ENCODE measurements at places on chromosomes 4 and X. TPM values are rescaled to one million over a fixed set of nuclear protein-coding genes. Genes with fewer than 3 reads are reported as not detected.
A peak's percentile ranks its signal among the peaks of the same experiment; 100 is the strongest.

- DNase-seq, result no peak
Measured at GRCh38 chr4:84722720-84723119, 139.8 kb downstream of the CDS1 start.

GRCh38 chr4:76212851-76213414 lies 691 bp downstream of the SCARB2 start:
- DNase-seq, result peak; percentile 44

DNA sequence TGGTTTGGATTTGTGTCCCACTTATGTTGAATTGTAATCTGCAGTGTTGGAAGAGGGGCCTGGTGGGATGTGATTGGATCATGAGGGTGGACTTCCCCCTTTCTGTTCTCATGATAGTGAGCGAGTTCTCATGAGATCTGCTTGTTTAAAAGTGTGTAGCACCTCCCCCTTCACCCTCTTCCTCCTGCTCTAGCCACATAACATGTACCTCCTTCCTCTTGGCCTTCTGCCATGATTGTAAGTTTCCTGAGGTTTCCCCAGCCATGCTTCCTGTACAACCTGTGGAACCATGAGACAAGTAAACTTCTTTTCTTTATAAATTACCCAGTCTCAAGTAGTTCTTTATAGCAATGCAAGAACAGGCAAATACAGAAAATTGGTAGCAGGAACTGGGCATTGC lies 138.7 kb downstream of the INPP4B start:
- DNase-seq, result no peak

GRCh38 chr4:12729384-12729783 lies 754.8 kb downstream of the RAB28 start:
- DNase-seq, result no peak

DNA sequence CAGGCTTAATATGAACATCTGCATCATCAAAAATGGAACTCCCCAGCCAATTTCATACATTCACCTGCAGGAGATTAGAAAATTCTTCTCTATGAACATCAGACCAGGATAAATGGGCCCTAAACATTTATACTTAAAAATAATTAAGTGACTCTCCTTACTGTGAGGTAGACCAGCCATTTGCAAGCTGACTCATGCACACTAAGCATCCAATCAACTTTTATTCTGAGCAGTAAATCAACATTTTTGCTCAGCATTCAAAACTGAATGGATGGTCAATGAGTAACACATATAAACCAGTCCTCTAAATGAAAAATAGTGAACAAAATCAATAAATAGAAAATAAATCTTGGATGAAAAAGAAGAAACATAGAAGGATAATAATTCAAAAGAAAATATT lies 19.9 kb upstream of the PCDH10 start:
- DNase-seq, result no peak

GRCh38 chrX:9983441-9983840 lies 16.3 kb downstream of the CLDN34 start:
- DNase-seq, result no peak

DNA sequence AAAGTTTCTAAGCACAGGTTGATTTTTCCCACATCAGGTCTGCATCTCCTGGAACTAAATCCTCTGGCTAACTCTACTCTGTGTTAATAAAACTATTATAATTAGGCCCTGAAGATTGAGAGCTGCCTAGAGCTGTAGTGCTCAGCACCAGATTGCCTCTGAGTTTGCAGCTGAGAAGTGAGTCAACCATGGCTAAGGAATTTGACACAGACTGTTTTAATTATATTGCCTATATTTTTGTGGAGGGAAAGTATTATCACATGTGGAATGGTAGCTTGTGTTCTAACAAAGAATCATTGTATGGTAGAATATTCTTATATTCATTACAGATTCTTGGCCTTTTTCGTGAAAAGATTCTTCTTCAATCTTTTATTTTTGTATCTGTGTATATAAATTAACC lies 1907.6 kb upstream of the TENM3 start:
- no peak for DNase-seq

- no peak for DNase-seq
Measured at GRCh38 chr4:79935274-79935673, 137.8 kb downstream of the ANTXR2 start.

DNA sequence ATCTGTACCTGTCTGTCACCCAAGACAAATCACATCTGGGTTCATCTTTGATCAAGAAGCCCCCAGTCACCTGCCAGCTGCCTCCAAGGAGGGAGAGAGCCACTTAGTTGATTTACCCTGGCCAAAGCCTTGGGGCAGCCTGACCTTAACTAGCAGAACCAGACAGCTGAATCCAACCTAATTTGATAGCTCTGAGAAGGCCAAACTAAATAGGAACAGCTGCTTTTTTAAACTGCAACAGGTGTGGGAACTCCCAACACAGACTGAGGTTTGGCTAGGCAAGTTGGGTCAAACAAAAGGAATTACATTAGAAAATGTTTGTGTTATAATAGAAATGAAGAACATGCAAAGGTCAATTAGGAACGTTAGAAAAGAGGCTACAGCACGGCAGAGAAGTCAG lies 375.7 kb downstream of the NLGN4X start:
- no peak for DNase-seq

GRCh38 chr4:28792917-28793597 lies 1927.1 kb upstream of the PCDH7 start:
- no peak for DNase-seq

DNA sequence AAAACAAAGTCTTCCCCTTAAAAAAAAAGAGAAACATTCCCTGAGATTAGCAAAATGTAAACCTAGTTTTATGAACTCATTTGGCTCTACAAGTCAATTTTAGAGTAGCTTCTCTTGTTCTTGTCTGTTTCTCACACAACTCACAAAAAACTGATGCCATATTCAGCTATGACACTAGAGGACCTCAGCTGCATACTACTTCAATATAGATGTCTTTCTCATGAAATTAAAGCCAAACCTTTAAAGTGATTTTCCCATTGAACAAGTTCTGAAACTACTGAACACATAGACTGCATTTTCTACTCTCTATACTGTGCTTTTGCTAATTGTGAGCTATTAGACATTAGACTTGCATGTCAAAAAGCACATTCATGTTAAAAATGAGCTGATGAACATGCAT lies 49.8 kb downstream of the TBCK start:
- no peak for DNase-seq

- no peak for DNase-seq
Measured at GRCh38 chrX:104972737-104973136, 247.8 kb downstream of the TEX13A start.

GRCh38 chr4:84669201-84669600 lies 86.3 kb downstream of the CDS1 start:
- DNase-seq, result no peak

DNA sequence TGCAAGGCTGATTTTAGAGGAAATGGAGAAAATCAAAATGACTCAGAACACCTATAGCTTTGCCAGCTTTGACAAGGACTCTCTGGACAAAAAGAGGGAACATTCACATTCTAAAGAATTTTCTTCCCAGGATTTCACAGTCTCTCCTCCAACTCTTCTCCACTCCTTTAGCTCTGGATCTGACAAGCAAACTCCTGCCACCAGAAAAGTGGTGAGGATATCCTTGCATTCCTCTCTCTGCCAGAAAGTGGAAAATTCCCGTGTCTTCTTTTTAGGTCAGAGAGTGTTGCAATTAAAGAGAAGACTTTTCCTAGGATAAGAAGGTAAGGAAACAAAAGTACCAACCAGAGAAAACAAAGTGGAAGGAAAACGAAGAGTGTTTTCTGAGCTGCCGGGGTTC lies 16.1 kb upstream of the PDGFRA start:
- no peak for DNase-seq

GRCh38 chrX:78116766-78117165 lies 12.7 kb downstream of the PGK1 start:
- DNase-seq, result no peak

DDIT4L gene
- polyA plus RNA-seq, result not detected

RADX gene
- polyA plus RNA-seq, result 1.0 TPM

KCNE5 gene
- 0.69 TPM for polyA plus RNA-seq

QRFPR gene
- polyA plus RNA-seq, result not detected

FGFBP2 gene
- polyA plus RNA-seq, result 1,278 TPM

NDST3 gene
- not detected for polyA plus RNA-seq

DMRTC1 gene
- polyA plus RNA-seq, result 0.82 TPM
